ENCODE measurements at places on chromosomes 7 and 10.

DNA sequence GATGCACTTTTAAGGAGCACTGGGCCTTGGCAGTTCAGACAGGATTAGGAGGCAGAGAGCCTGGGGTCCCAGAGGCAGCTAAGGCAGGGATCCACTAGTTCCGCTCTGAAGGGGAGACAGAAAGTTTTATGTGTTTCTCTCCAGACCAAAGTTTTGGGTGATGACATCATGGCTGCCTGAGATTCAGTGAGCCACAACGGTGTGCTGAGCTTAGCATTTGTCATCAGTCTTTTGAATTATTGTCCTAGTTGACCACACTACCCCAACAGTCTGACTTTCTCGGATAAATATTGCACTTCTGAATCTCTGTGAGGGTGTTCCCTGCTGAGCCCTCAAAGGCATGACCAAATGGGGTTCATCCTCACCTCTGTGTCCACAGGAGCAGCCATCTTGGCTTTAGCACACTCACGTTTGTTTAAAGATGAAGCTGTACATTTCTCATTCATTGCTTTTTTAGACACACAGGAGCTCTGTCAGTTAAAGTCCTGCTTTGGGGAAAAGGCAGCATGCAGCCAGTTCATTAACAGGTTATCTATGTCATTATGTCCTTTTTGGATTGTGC lies 297.7 kb upstream of the LRGUK start:
- no peak for DNase-seq

DNA sequence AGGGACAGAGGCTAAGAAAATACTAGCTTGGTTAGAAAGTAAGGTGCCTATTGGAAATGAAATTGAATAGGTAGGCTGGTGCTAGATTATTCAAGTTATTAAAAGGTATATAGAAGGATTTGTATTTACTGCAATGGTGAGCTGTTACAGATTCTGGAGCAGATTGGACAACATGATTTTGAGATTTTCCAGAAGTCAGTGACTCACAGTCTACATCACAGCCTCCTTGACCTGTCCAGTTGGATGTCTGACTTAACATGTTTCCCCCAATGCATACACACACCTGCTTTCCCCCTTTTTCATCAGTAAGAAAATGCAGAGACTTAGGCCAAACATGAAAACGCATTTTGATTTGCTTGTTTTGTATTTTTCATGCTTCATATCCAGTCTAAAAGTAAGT lies 33.4 kb downstream of the STARD3NL start:
- DNase-seq, result no peak

GRCh38 chr7:22200777-22201176 lies 156.2 kb downstream of the RAPGEF5 start:
- DNase-seq, result no peak

DNA sequence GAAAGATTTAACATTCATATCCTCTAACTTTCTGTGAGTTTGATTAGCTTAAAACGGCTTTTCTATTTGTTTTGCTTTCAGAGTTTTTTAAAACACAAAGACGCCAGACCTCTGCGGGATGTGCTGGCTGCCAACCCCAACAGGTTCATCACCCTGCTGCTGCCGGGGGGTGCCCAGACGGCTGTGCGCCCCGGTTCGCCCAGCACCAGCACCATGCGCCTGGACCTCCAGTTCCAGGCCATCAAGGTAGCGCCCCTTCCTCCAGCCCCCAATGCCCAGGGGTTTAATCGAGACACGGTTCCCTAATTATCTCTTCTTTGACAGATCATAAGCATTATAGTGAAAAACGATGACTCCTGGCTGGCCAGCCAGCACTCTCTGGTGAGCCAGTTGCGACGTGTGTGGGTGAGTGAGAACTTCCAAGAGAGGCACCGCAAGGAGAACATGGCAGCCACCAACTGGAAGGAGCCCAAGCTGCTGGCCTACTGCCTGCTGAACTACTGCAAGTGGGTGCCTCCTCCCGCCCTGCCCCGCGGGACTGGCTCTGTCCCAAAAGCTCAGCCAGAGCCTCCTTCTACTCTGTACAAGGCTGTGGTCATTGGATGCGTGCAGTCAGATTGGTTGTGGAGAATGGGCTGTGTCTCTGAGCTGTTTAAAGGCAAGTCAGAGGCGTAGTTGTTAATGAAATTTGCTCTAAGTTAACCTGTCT lies 71.2 kb downstream of the TRRAP start:
- DNase-seq, result no peak

DNA sequence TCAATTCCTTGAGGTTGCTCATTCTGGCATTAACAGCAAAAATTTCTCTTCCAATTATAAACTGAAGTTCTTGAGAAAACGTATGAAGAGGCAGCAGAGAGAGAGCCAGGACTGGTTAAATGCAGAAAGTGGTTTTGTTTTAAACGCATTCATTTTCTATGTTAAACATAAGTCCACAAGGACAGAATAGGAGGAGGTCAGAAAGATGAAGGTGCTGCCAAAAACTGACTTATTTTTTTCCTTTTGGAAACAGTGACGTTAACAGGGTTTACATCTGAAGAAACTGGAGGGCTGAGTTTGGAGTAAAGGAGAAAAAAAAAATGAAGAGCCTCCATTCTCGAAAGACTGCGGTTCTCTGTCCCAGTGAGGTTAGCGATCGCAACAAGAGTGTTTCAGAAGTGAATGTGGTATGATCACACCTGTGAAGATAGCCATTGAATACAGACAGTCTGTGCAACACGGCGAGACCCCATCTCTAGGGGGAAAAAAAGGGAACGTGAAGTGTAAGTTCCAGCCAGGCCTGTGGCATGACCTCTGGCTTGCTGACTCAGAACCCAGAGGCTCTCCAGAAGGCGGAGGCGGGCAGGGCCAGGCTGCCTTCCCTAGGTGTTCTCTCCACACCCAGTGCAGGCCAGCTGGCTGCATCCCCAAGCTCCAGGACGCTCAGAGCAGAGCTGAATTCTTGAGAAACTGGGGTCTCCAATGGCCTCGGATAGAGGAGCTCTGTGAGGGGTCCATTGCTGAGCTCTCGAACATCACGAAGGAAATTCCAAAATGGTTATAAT lies 84.0 kb downstream of the CHST15 start:
- DNase-seq, result no peak

GRCh38 chr7:51158742-51159445 lies 157.7 kb downstream of the COBL start:
- DNase-seq, result no peak

Data from RWPE2 (cell line).